ENCODE measurements at places on chromosomes 1 and 21.

DNA sequence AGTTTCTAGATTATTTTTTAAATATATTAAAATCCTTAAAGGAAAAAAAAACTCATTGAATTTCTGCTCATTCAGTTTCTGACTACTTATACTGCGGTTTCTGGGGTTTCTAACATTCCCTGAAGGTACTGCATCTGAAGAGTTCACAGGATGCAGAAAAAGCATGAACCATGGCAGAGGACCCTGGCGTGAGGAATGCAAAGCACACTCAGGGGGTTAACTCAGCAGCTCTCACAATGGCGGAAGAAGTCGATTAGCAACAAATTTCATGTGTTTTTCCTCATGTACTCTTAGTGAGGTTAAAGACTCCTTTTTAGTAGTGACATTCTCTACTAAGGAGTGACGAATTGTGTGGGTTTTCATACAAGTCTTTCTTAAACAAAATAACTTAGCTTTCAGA lies 975.6 kb downstream of the NCAM2 start:
- DNase-seq, result no peak

- no peak for DNase-seq
Measured at GRCh38 chr1:202063093-202063492, 52.7 kb downstream of the ELF3 start.

GRCh38 chr1:234691567-234691966 lies 81.6 kb upstream of the IRF2BP2 start:
- DNase-seq, result no peak

GRCh38 chr1:73784026-73784425 lies 413.9 kb downstream of the LRRIQ3 start:
- no peak for DNase-seq

GRCh38 chr1:225736437-225737098 lies 41.1 kb upstream of the SRP9 start:
- no peak for DNase-seq

DNA sequence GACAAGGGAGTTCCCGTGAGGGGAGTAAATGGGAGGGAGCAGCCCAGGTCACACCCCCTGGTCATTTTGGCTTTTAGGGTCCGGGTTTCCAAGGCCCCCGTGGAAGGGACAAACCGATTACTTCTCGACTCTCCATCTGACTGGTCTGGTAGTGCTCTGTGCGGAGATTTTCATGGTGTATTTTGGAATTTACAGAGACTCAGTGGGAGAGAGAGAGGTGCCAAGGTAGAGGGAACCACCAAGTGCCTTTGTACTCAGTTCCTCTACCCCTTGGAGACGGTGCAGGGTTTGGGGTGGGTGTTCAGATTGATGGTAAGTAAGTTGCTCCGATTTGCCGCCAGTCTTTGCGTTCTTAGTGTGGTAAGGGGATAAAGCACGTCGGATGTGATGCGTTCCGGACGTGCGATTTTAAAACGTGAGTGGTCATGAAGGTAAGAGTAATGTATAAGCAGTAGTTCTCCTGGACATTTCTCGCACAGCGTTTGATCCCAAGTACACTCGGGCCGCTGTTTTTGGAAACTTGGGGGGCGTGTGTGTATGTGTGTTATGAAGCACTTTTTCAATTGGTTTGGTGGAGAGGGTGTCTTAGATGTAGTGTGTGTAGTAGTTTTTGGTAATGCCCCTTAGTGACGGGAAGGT lies 682 bp downstream of the SUCO start:
- DNase-seq, result no peak

- DNase-seq, result no peak
Measured at GRCh38 chr1:236395230-236395946, 1.3 kb downstream of the EDARADD start.

DNA sequence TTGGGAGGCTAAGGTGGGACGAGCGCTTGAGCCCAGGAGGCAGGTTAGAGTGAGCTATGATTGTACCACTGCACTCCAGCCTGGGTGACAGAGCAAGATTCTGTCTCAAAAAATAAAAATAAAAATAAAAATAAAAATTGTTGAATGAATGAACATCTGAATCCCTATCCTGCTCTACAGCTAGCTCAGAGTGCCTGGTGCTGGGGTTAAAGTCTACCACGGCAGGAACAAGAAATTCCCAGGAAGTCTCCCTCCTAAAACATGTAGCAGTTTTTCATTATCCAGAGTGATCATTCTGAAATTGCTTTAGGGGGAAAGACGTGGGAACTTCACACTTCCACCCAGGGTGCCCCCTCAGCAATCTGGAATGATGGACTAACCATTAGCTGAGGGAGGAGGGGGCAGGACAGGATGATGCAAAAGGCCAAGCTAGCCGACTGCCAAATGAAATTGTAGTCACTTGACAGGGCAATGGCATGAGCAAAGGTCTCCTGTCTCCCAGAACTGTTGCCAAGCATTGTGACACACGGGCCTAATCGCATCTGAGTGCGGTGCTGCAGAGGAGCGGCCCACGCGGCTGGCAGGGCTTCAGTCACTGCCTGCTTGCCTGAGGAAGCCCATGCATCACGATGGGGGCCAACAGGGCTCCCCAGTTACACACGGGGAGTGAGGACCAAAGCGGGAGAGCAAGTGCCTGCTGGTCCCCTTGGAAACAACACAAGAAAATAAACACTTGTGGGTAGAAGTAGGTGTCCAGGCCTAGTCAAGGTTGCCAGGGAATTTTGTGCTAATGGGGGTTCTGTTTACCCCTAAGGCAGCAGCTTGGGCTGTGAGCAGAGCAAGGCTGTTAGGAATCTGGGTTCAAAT lies 85.7 kb downstream of the NENF start:
- DNase-seq, result no peak

DNA sequence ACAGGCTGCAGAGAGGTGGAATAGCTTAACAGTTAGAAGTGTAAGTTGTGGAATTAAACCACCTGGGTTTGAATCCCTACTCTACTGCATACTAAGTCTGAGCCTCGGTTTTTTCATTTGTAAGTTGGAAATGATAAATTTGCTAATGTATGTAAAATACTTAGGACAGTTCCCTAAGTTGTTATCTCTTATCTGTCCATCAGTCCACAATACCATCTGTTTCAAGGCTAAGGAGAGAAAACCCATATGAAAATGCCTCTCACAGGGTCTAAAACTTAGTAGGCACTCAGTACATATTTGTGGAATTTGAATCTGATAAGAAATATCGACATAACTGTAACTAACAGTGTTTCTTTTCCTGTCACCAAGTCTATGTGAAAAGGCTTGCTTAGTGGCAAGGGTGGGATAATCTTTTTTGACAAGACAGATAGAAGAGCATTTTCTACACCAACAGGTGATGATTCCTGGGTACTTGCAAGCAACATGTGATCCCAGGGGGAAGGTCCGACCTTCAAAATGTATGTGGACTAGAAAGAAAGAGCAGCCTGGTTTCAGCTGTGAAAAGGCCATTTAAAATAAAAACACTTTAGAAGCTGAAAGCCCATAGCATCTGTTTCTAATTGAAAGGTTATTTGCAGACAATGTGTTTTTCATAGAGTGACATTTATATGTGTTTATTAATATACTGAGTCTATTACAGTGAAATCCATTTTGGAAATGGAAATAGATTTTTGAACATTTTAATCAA lies 202.9 kb downstream of the HHAT start:
- DNase-seq, result no peak
